ENCODE measurements at places on chromosomes 5 and 9. TPM values are rescaled to one million over a fixed set of nuclear protein-coding genes. Genes with fewer than 3 reads are reported as not detected.

- DNase-seq: no peak
Measured at GRCh38 chr5:94888674-94889073, 270.2 kb downstream of the SLF1 start.

GRCh38 chr5:171023508-171023907 is 161.7 kb downstream of the RANBP17 start:
- peak; percentile 1 for DNase-seq

DNA sequence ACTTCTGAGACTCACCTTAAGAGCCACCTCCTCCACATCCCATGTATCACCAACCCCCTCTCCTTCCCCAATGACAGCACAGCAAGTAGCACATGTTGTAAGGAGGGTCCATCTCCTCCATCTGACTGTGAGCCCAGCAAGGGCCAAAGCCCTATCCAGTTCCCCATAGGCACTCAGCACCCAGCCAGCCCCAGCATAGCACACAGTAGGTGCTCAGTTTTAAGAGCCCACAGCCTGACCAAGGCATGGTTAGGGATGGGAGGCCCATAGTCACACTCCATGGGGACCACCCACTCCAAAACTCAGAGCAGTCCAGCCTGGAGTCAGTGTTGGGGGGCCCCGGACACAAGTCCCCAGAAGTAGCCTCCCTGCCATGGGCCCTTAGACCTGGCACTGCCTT is 205.7 kb downstream of the CDK5RAP2 start:
- DNase-seq: no peak

- DNase-seq: no peak
Measured at GRCh38 chr9:122031776-122032175, 61.3 kb downstream of the TTLL11 start.

GRCh38 chr9:71806901-71807307 is 38.6 kb upstream of the CEMIP2 start:
- peak; percentile 67 for DNase-seq

- DNase-seq: no peak
Measured at GRCh38 chr5:159340511-159340910, 10.2 kb upstream of the IL12B start.

DNA sequence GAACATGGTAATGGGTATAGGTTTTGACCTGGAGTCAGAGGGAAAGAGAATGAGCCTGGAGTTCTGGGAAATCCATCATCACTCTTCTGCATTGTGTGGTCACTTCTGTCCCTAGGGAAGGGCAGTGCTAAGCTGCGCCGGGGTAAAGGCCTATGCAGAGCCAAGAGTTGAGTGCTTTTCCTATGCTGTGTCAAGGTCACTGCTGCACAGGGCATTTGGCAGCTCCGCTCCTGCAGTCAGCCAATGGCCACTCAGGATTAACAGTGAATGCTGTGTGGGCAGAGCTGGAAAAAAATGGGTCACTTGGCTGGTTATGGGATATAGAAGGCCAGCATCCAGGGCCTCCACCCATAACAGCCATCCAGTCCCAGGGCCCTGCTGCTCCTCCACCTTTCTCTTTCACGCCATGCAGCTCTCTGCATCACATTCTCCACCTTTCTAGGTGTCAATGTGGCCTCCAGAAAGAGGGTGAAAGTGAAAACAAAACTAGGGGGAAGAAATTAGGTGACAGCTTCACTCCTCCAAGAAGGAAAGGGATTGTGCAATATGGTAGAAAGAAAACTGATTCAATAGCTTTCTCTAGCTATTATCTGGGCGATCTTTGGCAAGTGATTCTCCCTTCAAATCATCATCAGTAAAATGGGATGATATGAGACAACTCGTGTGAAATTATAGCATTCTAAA is 279.3 kb upstream of the ANKRD55 start:
- DNase-seq: no peak

DNA sequence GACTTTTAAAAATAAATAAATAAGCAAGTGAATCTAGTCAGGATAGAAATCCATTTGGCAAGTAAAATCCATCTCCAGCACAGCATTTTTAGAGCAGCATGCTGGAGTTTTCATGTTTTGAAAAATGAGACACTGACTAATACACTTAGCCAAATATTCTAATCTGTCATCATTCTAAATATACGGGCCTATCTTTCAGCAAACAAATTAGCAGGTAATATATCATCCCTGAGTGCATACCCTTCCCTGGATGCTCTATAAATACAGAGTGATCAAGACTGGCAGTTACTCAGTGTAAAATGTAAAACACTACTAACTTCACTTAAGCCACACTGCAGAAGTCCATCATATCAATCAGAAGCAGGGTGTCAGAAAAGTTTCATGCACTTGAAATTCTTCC is 58.4 kb downstream of the MLLT3 start:
- no peak for DNase-seq

- no peak for DNase-seq
Measured at GRCh38 chr5:157198277-157198986, 17.8 kb downstream of the ITK start.

DNA sequence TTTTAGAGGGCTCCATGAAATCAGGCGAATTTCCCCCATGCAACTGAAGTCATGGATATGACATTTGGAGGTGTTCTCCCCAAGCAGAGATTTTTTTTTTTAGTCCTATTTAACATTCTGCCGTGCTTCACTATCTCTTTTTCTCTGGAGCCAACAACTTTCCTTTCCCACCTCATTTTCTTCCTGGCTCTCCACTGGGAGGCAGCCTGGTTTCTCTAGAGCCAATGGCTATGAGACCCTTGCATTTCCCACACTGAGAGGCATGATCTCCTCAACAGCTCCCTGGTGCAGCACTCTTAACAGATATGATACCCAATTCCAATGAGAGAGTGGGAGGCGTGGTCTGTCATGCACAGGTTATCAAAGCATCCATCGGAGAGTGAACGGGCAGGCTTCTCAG is 310.8 kb downstream of the DRD1 start:
- no peak for DNase-seq

GRCh38 chr5:80437326-80437725 is 29.5 kb downstream of the ZFYVE16 start:
- DNase-seq: no peak

DNA sequence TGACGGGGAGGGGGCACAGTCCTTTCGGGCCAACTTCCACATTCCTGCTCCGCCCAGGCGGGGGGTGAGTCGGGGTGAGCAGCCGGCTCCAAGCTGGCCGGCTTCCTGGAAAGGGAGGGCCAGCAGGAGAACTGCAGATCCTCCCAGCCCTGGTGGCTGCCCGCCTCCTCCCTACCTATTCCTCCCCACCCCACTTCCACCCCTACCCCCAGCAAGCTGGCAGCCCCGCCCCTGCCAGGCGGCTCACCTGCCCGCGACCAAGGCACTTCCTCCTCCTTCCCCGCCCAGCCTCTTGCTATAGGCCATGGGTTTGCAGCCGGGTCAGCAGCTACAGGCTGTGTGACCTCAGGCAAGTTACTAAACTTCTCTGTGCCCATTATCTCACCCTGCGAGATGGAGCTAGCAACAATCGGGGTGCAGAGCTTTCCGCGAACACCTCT is 5.6 kb upstream of the IRF1 start:
- DNase-seq: peak; percentile 79

GRCh38 chr5:69084195-69084594 is 9.6 kb upstream of the SLC30A5 start:
- DNase-seq: no peak

DNA sequence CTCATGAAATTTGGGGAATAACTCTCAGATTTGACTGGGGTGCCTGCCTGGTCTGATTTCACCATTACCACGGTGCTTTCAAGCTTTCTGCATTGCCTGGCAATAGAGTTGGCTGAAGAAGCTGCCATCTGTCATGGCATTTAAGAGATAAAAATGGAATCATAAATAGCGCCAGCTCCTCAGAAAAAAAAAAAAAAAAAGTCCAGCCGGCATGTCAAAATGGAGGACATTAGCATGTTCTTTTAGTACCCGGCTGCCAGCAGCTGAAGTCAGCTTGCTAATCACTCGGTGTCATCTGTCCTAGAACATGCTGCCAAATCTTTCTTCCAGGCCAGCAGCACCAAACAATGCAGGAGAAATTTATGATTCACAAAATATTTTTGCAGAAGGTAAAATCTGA is 57.7 kb upstream of the CER1 start:
- DNase-seq: no peak

- DNase-seq: no peak
Measured at GRCh38 chr5:40875958-40876357, 33.3 kb upstream of the C7 start.

INSL6 gene
- not detected for polyA plus RNA-seq

TTC39B gene
- polyA plus RNA-seq: 1.8 TPM

SLC6A19 gene
- polyA plus RNA-seq: not detected

FAM169A gene
- polyA plus RNA-seq: not detected

RNF130 gene
- polyA plus RNA-seq: 21.7 TPM

CER1 gene
- not detected for polyA plus RNA-seq

FABP6 gene
- polyA plus RNA-seq: not detected

DAB2IP gene
- 20.4 TPM for polyA plus RNA-seq

UGT3A1 gene
- polyA plus RNA-seq: not detected
